ENCODE measurements at places on chromosomes 6 and 20.

DNA sequence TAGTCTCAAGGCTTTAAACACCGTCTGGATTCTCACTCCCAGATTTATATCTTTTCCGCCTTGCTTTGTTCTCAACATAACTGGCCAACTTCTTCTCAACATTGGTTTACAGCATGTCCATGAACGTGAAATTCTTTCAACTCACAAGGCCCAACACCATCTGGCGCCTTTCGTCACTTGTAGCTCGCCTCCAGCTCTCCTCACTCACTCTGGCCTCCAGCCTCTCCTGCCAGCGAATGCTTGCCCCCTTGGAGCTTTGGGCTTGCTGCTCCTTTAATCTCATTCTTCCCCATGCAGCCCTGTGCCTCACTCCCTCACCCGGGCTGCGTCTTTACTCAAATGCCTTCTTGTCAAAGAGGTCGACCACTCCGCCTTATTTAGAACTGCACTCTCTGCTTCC, 324.5 kb downstream of the PRKN start:
- no peak for DNase-seq

- peak; percentile 35 for DNase-seq
Observed at GRCh38 chr6:123777563-123777962, 26.1 kb upstream of the NKAIN2 start.

- DNase-seq: no peak
Observed at GRCh38 chr6:62042429-62042828, 243.6 kb downstream of the KHDRBS2 start.

GRCh38 chr20:50138479-50139393, 14.8 kb downstream of the PEDS1 start:
- DNase-seq: no peak

GRCh38 chr6:2488578-2488977, 243.2 kb upstream of the GMDS start:
- DNase-seq: no peak

DNA sequence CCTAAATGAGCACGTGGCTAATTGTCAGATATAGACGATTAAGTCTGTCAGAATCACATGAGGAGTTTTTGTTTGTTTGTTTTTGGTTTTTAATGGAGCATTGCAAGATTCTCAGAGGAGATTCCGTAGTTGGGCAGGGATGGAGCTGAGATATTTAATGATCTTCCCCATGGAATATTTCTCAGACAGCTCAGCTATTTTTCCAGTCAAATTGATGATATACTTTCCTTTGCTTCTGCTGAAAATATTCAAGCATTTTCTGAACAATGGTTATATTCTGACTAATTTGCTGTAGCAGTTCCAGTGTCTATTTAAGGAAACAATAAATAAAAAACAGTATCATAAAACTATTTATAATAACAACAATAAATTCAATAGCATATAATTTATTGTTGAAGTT, 348.4 kb downstream of the KIF16B start:
- DNase-seq: no peak

- DNase-seq: peak; percentile 16
Observed at GRCh38 chr6:76347539-76347938, 275.1 kb upstream of the IMPG1 start.

DNA sequence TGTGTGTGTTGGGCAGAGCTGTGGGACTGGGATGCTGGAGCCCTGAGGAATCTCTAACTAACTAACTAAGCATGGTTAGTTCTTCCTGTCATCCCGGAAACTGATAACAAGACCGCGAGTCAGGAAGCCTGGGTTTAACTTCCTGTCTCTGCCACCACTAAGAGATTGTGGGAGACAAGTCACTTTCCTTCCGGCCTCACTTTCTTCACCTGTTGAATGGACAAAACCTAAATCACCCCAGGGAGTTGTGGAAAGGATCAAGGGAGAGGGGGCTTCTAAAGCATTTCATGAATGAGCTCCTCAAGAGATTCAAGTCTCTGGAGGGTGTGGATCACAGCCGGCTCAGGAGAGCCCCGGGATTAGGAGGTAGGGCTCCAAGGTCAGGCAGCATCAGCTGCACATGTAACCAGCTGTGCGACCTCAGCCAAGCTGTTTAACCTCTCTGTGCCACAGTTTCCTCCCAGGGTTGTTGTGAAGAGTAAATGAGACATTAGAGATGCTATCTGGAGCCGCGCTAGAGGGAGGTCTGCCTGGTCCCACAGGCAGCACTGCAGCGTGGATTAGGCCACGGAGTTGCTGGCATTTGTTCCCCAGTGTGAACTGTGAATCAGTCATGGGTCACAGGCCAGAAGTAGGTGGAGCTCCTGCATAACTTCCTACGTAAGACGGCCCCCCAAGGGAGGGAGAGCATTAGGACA, 105.1 kb downstream of the TOX2 start:
- no peak for DNase-seq

- no peak for DNase-seq
Observed at GRCh38 chr6:35093118-35093445, 48.1 kb downstream of the TCP11 start.

DNA sequence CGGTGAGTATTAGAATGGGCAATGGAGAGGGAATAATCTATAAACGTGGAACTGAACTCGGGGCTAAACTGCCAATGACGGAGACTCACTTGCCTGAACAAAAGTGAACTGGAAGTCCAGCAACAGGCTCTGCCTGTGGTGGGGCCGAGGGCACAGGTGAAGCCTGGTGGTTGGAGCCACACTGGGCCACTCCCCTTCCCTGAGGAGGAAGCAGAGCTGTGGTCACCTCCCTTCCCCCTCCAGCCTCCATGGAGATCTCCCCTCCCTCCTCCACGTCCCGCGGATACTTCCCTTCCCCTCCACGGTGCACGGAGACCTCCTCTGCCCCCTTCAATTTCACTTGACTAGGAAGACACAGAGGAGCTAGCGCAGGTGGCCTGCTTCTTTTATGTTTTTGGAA, 14.7 kb upstream of the DSP start:
- DNase-seq: no peak

DNA sequence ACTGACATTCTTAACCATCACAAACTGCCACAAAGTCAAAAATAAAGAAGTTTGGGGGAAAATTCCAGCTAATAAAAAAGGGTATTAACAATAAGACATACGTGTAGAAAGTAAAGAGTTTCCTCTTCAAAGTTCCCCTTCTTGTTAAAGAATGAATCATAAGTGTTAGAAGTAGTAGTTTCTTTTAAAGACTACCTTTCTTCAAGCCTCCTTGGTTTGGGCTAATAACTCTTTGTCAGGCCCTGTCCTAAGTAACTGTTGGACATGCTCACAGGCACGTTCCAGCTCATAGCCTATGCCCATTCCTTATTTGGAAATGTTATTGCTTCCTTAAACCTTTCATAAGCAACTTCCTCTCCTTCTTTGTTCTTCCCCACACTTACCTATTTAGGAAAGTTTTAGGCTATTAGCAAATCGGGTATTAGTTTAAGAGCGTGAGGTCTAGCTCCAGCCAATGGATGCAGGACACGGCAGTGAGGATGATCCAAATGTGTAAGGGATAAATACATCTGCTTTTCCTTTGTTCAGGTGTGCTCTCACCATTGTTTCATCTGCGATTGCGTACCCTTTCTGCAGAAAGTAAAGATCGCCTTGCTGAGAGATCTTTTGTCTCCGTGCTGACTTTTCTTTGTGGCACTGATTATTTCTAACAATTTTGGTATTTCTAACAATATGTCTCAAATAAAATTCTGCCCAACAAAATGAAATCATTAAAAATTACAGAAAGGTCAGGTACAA, 64.9 kb downstream of the CHD6 start:
- DNase-seq: no peak

GRCh38 chr6:46894433-46894832, 27.3 kb downstream of the ADGRF5 start:
- no peak for DNase-seq

DNA sequence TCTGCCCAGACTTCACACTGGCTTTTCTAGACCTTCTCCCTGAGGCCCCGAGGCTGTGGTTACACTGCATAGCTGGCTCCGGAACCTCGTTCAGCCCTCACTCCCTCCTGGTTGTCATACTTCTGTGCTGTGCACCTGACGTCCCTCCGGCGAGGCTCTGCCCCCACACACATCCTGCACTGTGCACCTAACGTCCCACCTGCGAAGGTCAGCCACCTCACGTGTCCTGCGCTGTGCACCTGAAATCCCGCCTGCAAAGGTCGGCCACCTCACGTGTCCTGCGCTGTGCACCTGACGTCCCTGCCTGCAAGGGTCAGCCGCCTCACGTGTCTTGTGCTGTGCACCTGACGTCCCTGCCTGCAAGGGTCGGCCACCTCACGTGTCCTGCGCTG, 111.0 kb upstream of the FRMD1 start:
- no peak for DNase-seq

DNA sequence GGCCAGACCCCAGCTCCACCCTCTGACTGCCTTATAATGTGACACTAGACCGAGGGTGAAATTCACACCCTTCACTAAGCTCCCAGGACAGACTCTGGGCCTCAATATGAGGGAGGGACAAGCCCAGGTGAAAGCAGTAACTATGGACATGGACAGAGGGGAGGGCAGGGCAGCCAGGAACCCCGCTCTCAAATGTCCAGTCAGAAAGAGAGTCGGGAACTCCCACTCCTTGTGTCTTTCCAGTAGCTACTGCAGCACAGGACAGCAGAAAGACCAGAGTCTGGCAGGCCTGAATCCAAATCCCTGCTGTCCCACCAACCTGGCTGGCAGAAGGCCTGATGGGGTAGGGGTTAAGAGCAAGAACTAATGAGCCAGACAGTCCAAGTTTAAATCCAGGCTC, 6.4 kb downstream of the C20orf96 start:
- no peak for DNase-seq

GRCh38 chr20:52681288-52681687, 290.9 kb upstream of the TSHZ2 start:
- no peak for DNase-seq

GRCh38 chr6:43287717-43288679, 10.1 kb upstream of the SLC22A7 start:
- no peak for DNase-seq

DNA sequence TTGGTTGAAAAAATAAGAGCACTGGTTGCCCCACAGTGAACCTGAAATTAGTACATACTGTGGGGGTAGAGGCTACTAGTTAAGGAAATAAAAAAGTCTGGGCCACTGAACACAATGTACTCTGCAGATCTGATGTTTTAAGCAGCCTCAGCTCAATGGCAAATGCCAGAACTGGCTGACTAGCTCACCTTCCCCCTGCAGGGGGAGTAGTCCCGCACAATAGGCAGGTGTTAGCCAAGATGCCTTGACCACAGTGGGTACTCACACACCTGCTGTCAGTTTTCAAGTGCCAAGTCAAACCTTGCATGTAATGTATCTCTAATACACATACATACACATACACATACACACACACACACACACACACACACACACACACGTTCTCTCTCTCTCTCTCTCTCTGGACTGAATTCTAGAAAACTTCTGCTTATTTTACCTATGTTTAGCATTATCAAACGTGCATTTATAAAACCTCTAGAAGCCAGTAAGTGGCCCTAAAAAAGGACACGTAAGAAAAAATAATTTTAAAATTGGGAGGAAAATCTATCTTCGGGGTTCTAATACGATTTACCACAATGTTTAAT, 36.1 kb downstream of the GMDS start:
- peak; percentile 88 for DNase-seq

GRCh38 chr6:142907544-142907943, 37.4 kb downstream of the HIVEP2 start:
- no peak for DNase-seq

DNA sequence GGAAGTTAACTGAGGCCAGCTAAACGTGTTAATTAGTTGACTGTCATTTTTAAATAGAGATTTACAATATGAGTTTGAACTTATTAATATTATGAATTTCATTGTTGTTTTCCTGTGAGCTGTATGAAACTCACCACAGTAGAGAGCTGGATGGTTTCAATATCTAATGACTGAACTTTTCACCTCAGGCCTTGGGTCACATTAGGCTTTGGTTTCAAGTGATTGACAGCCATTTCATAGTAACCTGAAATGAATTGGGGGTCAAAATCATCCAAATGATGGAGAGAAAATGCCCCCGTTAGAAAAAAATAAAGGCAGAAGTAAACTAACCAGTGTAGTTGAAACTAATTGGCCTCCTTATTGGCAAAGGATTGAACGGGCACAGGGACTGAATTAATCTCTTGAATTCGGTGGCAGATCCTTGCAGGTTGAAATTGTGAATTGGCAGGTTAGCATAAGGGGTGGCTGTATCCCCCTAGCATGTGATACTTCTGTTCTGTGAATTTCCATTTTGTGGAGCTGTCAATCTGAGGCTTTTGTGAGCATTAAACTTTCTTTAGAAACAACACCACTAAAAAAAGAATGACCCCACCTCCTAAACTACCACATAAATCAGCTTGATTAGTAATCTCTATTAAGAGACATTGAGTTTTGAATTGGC, 155.1 kb upstream of the MMS22L start:
- DNase-seq: no peak

DNA sequence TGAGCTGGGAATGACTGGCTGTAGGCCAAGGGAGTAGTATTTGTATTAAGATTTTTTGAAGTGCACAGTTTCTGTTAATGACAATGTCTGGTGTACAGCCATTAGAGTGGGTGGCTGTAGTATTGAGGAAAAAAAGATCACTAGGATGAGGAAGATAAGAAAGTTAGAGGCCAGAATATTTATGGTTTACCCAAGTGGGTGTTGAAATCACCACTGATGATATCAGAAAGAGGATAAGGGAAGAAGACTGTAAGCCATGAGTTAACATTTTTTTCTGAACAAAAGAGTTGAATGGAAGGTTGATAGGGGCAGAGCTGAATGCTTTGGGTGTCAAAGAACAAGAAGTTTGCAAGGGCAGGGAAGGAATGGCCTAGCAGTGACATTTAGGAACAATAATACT, 104.7 kb downstream of the PRDM13 start:
- DNase-seq: no peak

GRCh38 chr20:13492001-13492481, 146.7 kb downstream of the TASP1 start:
- peak; percentile 34 for DNase-seq

GRCh38 chr20:33169176-33169794, 1.3 kb downstream of the BPIFA2 start:
- DNase-seq: no peak

- no peak for DNase-seq
Observed at GRCh38 chr6:168371981-168372711, 52.6 kb upstream of the DACT2 start.

- no peak for DNase-seq
Observed at GRCh38 chr20:43516251-43516824, 8.8 kb downstream of the L3MBTL1 start.

- peak; percentile 47 for DNase-seq
Observed at GRCh38 chr6:55578537-55579363, at the start of gene HMGCLL1. Gene HMGCLL1, minus strand, starts transcription at chr6:55579192. Its CDS starts 137 bp downstream, at chr6:55579055.

- DNase-seq: no peak
Observed at GRCh38 chr6:56223995-56224394, 23.4 kb downstream of the COL21A1 start.

- DNase-seq: no peak
Observed at GRCh38 chr20:47606983-47607613, 105.4 kb downstream of the NCOA3 start.

GRCh38 chr20:8912731-8913130, 156.2 kb upstream of the PLCB4 start:
- no peak for DNase-seq

All from T47D (cell line).